MG63 (cell line): ENCODE measurements at places on chromosomes 2 and 18. TPM values are rescaled to one million over a fixed set of nuclear protein-coding genes. Genes with fewer than 3 reads are reported as not detected.

Gene ZNF521
- total RNA-seq, result 5.0 and 9.1 TPM in 2 replicates

DNA sequence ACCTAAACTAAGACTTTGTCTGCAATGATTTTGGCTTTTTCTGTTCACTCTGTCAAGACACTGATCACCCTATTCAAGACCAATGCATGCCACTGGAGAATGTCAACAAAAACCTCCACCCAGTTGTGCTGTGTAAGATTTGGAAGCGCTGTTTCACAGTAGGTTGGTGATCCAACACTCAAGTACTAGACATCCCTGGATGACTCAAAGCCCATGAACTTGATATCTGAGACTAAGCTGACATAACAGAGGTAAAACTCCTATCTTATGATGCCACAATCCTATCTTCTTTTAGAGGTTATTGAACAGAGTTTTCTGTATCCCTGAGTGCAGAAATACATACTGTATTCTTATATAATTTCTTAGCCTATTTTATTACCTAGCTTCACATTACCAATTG, 251.3 kb upstream of the ETAA1 start:
- no peak for DNase-seq

DNA sequence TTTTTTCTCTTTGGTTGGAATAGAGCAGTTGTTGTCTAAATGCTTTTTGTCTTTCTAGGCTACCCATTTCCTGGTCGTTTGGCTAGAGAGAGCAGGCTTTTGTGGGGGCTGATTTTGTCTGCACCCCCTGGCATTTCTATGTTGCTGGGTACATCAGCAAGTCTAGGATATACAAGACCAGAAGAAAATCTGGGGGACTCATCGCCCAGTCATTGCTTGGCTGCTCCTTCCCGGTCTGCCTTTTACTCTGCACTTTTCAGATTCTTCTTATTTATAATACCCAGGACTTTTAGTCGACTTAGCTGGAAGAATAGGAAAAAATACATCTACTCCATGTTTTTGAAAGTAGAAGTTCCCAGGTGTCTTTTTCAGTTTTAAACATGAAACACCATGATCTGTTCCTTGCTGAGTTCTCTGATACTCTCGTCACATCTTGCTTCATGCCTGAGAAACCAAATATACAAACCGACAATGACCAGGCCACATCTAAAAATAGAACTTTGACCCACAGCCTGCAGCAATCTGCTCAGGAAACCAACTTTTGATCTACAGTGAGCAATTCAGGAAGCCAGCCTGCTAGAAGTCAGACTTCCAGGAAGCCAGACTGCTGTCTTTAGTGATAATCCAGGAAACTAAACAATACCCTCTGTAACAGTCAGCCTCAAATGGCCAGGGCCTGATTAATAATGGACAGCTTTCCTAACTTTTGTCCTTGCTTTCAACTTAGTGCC, 163.8 kb upstream of the MEX3C start:
- no peak for DNase-seq

DNA sequence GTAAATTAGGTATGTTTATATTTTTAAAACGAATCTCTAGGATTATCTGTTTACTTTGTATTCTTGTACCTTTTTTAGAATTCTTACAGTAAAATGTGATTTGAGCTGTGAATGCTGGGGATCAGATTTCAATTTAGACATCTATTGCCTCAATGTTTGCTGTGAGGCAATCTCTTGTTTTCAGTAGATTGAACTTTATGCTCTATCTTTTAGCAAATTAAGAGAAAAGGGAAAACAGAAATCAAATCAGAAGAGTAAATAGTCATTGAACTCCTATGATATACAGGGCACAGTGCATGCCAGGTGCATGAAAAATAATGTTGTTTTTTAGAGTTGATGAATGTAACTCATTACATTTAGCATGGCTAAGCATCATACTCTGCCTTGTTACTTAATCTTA, 39.5 kb downstream of the ZC3H6 start:
- no peak for DNase-seq

GRCh38 chr18:31509571-31509970, 11.6 kb downstream of the DSG2 start:
- DNase-seq, result no peak

DNA sequence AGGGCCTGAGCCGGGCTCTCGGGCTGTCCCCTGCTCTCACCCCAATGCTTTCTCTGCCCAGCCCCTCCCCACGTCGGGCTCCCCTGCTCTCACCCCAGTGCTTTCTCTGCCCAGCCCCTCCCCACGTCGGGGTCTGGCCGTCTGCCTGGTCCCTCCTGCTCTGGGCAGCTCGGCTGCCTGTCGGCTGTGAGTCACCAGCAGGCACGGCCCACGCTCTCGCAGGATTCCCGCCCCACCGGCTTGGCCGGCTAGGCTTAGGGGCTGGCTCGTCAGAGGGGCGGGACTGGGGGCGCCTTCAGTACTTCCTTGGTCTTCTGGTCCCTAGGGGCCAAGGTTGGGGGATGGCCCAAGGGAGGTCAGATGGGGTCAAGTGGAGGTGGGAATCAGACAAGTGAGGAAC, 3.3 kb downstream of the BOK start:
- peak; percentile 87 for DNase-seq

Gene IL36B
- not detected in 2 replicates for total RNA-seq

Gene CNDP1
- not detected in 2 replicates for total RNA-seq

DNA sequence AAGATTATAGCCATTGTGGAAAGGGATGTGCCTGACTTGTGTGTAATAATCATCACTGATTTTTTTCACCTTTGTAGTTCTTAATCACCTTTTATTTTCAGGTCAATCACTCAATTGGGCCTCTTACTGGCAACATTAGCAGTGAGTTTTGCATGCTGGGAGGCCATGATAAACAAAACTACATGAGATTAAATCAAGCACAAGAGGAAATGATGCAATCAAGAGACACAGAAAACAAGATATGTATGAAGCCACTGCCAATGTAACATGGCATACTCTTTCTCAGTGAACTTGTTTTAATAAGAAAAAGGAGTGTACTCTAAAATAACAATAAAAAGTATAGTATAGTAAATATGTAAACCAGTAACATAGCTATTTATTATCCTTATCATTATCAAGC, 69.9 kb upstream of the FSIP2 start:
- no peak for DNase-seq

DNA sequence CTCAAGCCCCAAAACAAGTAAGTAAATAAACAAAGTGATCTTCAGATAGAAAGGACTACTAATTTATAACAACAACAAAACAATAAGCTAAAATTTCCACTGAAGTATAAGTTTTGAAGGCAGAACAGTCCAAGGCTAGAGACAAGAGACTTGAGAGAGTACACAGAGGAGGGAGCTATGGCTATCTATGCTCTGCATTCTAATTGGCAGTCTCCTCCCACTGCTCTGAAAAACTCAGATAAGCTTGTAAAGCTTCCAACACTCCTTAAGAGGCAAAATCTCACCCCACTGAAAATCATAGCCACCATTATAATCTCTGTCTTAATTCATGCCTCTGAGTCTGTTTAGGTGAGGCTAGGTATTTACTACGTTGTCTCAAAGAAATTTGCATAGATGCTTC, 714.6 kb upstream of the LRATD1 start:
- no peak for DNase-seq

GRCh38 chr2:64325852-64326577, 127.9 kb upstream of the LGALSL start:
- DNase-seq, result no peak

GRCh38 chr2:217273162-217273561, 413.3 kb upstream of the TNP1 start:
- no peak for DNase-seq

Gene PEX13
- 36.1 and 46.2 TPM in 2 replicates for total RNA-seq

DNA sequence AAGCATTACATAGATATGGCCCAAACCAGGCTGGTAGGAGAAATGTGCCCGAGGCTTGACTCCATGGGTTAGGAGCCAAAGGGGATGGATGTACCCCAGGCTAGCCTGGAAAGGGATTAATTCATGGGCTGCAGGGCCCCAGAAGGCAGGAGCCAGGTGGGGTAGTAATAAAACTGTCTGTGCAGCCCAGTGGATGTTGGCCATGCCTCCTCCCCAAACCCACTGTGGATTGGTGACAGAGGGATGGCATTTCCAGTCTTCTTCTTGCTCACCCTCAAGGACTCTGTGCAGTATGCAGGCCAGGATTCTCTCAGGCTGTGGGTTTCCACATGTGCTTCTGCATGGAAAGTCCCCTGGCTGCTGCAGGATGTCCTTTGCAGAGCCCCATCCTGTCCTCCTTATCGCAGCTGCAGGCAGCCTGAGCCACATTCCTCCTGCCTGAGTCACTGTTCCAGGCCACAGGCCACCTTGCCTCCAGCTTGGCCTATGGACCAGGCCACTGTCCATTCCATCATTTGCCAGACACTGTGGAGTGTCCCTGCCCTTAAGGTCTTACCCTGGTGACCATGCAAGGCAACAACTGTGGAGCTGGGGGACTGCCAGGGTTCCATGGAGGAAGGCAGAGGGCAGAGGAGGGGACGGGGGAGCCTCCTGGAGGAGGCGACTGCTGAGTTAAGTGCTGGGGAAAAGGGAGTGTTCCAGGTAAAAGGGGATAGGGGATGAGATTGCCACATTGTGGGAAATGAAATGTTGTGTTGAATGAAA, 38.9 kb downstream of the INO80C start:
- peak; percentile 67 for DNase-seq

- DNase-seq, result no peak
These were observed 740.1 kb downstream of the PLCL1 start for GRCh38 chr2:198544461-198544860.

- DNase-seq, result no peak
These were observed 71.5 kb downstream of the NYAP2 start for GRCh38 chr2:225471039-225471438.

- DNase-seq, result no peak
These were observed 16.9 kb downstream of the CYP26B1 start for GRCh38 chr2:72130659-72131360.

GRCh38 chr18:48319801-48320638, 89.2 kb downstream of the ZBTB7C start:
- no peak for DNase-seq

DNA sequence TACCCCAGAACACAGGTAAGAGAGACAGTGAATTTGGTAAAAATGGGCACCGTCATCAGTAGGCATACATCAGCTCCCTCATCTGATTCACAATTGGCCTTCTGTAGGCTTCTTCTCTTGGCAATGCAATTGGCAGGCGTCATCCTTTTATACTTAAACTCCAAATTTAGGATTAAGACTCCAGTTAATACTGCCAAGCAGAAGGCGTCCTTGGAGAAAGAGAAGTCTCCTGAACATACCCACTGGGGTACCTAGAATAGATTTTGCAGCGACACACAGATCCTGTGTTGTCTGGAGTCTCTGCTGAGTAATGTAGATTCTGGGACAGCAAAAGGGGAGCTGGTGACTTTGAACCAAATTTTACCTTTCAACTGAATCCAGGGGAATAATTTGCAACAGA, 592 bp upstream of the METAP1D start:
- no peak for DNase-seq

DNA sequence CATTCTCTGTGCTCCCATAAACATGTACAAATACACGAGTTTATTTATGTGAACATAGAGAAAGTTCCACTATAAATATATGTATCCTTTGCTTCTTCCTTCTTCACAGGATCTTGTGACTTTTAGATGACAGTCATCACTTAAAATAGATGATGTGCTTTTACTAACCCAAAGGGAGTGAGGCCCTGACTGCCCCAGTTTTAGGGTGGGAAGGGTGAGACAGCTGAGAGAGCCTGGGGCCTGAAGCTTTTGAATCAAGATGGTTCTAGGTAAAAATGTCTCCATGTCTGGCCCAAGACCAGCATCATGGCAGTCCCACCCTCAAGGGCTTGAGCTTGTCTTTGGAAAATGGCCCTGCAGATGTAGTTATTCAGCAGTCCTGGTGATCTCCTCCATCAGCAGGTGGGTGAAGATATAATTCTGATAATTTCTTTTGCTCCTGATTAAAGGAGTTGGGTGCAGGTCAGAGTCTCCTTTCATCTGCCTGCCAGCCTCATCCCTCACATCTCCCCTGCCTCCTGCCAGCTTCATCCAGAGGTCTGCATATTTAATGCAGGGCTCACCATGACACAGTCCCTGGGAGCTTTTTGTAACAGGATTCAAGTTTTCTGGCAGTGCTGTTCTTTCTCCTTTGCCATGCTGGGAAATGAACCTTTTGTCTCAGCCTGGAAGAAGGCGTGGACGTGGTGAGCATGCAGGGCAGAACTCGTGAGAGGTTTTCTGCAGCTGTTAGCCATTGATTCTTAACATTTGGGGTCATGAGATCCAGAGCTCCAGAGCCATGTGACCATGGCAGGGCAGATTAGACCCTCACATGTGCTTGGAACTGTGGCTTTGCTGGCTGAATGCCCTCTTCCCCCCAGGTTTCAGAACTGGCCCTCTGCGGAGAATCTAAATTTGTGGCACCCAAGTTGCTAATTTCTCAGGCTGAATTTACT, 2.7 kb downstream of the HRH4 start:
- DNase-seq, result no peak
